Fibroblast of mammary gland (primary cell): ENCODE measurements at places on chromosomes 13 and 19.

- peak; percentile 22 for DNase-seq
Observed at GRCh38 chr13:78131811-78132210, 213.2 kb upstream of the EDNRB start.

- peak; percentile 88 for DNase-seq
Observed at GRCh38 chr13:80116107-80116506, 224.8 kb downstream of the SPRY2 start.

DNA sequence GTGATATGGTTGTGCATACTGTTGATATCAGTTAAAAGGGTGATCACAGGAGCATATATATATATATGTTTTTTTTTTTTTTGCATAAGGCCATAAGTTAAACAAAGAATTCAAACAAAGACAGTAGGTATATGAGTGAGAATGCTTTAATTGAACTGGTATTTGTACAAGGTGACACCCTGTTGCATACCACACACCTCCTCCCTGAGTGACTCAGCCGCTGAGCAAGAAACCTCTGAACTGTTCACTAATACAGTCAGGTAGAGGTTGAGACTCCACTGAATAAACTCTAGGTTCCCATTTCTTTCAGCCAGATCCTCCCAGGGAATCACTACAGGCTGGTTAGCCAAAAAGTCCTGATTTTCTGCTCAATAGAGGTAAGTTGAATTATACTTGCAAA lies at the start of gene SCEL:
Gene SCEL, plus strand, starts transcription at position 259 of the 400 bp plus-strand sequence. CDS start 20,170 bp downstream, outside the sequence.
- no peak for DNase-seq

- DNase-seq: peak; percentile 33
Observed at GRCh38 chr19:49210108-49210900, 52.7 kb downstream of the TRPM4 start.

DNA sequence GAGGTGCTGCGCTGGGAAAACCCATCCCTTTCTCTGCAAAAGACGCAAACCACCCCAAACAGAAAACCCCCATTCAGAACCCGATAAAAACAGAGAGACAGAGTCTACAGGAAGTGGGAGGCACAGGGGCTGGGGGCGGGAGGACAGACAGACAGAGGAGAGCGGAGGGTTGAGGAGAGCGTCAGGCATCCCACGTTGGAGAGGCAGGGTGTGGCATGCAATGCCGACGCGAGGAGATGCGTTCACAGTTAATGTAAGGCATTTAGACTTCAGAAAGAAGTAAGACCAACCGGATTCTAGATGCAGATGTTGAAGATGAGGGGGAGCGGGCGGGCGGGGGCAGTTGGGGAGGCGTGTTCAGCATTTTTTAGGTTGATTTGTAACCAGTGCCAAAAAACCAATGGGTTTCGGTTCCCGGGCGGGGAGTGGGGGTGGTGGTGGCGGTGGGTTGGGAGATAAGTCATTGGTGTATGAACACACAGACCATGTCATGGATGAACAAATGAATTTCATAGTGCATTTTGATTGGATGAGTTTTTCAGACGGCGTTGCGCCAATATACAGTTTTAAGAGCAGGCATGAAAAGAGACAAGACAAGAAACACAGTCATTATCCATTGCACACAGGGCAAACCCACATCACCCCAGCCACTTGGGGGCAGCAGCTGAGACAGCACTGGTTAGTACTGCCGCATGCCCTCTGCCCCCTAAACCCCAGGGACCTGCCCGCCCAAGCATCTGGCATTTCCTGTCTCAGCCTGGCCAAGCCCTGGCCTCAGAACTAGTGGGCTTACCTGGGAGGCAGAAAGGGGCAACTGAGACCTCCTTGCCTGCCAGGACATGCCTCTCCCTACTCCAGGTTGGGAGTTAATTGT lies 91.3 kb downstream of the IER2 start:
- DNase-seq: peak; percentile 12

DNA sequence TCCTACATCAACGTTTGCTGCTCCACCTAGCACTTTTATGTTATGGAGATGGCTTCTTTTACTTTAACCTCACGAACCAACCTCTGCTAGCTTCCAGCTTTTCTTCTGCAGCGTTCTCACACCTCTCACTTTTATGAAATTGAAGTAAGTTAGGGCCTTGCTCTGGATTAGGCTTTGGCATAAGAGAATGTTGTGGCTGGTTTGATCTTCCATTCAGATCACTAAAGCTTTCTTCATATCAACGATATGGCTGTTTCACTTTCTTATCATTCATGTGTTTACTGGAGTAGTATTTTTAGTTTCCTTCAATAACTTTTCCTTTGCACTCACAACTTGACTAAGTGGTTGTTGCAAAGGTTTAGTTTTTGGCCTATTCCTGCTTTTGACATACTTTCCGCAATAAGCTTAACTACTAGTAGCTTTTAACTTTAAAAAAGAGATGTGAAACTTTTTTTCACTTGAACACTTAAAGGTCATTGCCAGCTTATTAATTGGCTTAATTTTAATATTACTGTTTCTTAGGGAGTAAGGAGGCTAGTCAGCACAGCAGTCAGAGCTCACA lies 60.0 kb upstream of the SPRY2 start:
- DNase-seq: no peak

- no peak for DNase-seq
Observed at GRCh38 chr13:109010912-109011311, 381.5 kb downstream of the MYO16 start.

- DNase-seq: no peak
Observed at GRCh38 chr13:72379581-72379980, 347.8 kb downstream of the MZT1 start.

DNA sequence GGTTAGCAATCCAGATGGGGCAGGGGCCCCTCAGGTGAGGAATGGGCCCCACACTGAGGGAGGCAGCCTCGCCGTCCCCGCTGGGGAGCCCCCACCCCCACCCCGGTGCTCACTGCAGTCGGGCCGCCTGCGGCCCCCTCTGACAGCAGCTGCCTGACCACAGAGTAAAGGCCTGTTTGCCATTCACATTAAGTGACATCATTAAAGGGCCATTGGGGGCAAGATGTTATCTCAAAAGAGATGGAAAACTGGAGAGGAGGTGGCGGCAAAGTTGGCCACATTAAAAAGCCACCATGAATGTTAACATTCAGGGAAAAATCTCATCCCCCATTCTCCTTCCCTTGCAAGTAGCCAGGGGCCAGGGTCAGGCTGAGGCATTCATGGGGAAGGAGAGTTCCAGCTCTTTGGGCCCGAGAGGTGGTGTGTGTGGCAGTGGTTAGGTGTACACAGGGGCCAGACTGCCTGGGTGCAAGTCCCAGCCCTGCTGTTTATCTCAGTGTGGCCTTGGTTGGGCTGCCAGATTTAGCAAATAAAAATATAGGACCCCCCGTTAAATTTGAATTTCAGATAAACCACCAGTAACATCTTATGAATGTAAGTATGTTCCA lies 20.9 kb downstream of the VSTM2B start:
- no peak for DNase-seq

DNA sequence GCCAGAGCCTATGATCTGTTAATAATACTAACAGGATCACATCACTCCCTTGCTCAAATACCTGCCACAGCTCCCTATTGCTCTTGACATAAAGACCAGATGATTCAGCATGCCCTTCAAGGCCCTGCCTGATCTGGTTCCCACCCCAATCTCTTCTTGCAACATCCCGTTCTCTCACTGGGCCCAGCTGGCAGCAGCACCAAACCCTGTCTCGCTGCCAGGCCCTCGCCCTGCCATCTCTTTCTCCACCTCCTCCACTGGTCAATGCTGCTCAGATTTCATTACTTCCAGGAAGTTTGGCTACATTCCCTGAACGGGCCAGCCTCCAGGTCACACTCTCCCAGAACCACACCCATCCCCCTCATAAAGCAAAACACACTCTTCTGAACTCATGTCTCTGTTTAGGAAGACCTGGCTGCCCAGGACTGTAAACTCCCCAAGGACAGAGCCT lies 8.6 kb upstream of the BCAT2 start:
- DNase-seq: peak; percentile 94

- DNase-seq: no peak
Observed at GRCh38 chr19:51692468-51692867, 662 bp upstream of the SPACA6 start.

- no peak for DNase-seq
Observed at GRCh38 chr13:110772091-110772984, 58.8 kb downstream of the ING1 start.

- DNase-seq: peak; percentile 55
Observed at GRCh38 chr13:109868578-109869311, 82.4 kb upstream of the IRS2 start.

DNA sequence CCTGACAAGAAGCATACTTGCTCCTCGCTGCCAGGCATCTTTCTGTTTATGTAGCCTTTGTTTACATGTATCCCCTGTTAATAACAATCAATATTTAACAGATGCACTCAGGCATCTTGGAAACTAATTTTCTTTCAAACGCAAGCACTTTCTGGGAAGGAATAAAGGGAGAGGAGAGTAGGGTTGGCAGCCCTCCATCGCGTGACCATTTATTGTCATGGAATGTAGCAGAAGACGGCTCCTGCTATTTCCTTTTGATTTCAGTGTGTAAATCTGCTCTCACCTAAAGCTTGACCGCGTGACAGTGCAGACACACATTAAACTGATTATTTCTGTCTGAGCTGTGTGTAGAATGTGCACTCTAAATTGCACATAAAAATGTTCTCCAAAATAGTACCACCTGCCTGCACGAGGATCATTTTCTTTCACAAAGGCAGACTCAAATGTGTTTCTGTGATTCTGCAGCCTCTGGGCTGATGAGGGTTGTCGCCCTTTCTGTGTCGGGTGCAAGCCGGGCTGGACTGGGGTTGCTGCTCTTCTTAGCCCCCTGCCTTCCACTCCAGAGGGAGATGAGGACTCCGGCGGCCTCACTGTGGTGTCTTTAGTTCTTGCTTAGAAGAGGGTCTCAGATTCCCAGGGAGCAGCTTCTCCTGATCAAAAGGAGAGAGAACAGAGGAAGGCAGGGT lies 223.5 kb upstream of the MAB21L1 start:
- peak; percentile 70 for DNase-seq

DNA sequence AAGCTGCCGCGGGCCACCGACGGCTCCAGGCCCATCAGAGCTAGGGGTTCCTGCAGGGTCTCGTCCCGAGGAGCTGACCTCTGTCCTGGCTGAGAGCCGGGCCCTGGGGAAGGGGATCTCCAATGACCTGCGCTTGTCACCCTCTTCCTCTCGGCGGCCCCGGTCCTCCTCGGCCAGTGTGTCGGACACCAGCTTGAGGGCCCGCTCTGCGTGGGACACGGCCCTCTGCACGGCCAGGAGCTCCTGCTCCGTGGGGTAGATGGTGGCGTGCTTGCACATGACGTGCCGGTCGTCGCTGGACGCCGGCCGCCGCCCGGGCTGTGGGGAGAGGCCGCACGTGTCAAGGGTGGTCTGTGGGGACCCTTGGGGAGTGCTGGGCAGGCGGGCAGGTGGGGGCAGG lies 32.7 kb upstream of the MATK start:
- DNase-seq: no peak

DNA sequence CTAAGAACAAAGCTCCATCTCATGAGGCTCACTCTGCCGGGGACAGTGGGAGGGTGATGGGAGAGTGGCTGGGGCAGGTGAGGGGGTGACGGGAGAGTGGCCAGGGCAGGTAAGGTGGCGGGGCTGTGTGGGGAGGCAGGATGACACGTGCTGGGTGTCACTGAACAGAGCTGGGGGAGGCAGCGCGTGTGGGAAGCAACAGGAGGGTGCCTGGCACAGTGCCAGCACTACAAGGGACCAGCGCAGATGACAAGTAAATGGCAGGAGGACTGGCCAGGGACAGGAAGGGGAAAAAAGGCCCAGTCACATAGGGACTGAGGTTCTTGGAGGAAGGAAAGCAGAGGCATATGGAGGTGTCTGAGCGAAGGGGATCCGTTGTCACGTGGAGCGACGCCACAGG lies 129.9 kb downstream of the RNF17 start:
- DNase-seq: no peak

- DNase-seq: no peak
Observed at GRCh38 chr13:71922194-71922593, 55.2 kb upstream of the DACH1 start.

DNA sequence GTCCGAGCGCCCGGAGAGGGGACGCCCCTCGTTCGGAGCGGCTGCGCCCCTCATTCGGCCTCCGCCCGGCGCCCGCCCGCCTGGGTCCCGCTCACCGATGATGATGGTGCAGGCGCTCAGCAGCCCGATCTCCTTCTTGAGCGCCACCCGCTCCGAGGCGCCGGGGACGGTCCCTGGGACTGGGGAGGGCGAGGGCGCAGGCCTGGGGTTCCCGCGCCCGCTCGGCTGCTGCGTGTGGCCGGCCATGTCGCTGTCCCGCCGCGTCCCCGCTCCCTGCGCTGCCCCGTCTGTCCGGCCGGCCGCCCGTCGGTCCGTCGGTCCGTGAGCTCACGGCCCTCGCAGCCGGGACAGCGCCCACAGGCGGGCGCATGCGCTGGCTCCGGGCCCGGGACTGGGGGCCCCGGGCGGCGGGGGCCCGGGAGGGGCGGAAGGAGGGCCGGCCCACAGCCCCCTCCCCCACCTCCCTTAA lies at the start of gene SLC7A10:
Gene SLC7A10, minus strand, starts transcription at position 393 of the 469 bp plus-strand sequence. Its CDS starts 147 bp downstream, at position 246.
- DNase-seq: no peak
